Right renal pelvis (tissue), 4 donors: ENCODE measurements at places on chromosomes 11 and 22. TPM values are rescaled to one million over a fixed set of nuclear protein-coding genes. Genes with fewer than 3 reads are reported as not detected.

GRCh38 chr11:110379936-110380335 is 49.8 kb upstream of the FDX1 start:
- no peak for DNase-seq

MMP7 gene
- polyA plus RNA-seq: 23.2 TPM

IMMP1L gene
- 48.5 TPM for polyA plus RNA-seq

C11orf52 gene
- polyA plus RNA-seq: 12.8 TPM

DNA sequence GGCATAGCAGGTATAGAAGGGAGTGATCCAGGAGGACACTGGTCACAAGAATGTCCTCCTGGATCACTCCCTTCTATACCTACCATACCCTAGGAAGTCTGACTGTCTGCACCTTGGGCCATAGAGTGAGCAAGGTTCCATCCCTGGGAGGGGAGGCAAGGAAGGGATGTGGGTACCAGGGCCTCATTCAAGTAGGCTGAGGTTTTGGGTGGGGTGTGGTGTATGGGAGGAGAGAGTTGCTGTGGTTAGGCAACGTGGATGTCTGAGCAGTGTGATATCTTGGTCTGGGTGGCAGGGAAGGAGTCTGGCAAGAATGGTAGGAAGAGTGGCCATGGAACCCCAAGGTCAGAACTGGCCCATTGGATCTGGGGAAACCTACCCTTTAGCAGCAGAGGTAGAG is 13.2 kb downstream of the PPFIBP2 start:
- no peak for DNase-seq

DNA sequence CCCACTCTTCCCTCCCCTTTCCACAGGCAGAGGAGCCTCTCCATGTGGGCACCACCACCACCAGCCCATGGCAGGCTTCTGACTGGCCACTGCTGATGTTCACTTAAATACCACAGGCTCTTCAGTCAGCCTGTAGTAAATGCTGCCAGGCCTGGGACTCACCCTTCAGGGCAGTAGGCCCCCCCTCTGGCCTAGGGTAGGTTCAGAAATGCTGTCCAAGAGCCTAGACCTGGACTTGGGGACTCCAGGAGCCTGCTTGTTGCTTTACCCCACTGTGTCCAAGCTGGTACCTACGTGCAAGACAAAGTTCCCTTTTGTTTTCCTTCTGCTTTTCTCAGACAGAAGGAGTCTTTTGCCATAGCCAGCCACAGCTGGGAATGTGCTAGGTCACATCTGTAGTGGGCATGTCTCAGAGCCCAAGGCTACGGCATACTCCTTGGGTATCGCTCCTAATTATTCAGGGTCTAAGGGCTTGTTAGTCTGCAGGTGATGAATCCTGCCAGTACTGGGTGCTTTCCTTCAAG is 38.6 kb downstream of the TMEM135 start:
- no peak for DNase-seq

IL18 gene
- 11.2 TPM for polyA plus RNA-seq

DNA sequence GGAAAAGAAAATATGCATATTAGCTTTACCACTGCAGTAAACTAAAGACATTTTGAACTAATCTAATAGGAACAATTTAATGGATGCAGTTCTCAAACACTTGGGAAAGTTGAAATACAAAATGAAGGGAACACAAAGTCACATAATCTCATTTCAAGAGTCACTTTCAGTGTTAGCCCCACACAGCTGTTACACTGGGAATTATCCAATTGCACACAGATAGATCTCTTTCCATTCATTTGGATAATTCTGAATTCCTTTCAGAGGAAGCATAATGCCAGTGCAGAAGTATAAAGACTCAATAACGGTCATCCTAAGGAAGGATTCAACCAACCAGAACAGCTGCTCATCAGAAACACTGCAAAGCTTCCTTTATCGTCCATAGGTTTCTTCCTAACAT is 173.3 kb downstream of the GRIA4 start:
- DNase-seq: no peak

RCOR2 gene
- polyA plus RNA-seq: 14.5 TPM

GRCh38 chr22:42500161-42500835 is 19.3 kb downstream of the RRP7A start:
- peak; percentile 63 for DNase-seq

- DNase-seq: no peak
Measured at GRCh38 chr11:127233998-127234397, 233.4 kb upstream of the KIRREL3 start.

KCNJ4 gene
- 0.25 TPM for polyA plus RNA-seq

CAT gene
- 174 TPM for polyA plus RNA-seq

GRCh38 chr11:72114570-72114969 is 2.1 kb upstream of the ANAPC15 start:
- no peak for DNase-seq

GRCh38 chr11:9862981-9863380 is 199.1 kb downstream of the SWAP70 start:
- DNase-seq: no peak

- no peak for DNase-seq
Measured at GRCh38 chr11:1864231-1864630, 11.3 kb downstream of the LSP1 start.

DNA sequence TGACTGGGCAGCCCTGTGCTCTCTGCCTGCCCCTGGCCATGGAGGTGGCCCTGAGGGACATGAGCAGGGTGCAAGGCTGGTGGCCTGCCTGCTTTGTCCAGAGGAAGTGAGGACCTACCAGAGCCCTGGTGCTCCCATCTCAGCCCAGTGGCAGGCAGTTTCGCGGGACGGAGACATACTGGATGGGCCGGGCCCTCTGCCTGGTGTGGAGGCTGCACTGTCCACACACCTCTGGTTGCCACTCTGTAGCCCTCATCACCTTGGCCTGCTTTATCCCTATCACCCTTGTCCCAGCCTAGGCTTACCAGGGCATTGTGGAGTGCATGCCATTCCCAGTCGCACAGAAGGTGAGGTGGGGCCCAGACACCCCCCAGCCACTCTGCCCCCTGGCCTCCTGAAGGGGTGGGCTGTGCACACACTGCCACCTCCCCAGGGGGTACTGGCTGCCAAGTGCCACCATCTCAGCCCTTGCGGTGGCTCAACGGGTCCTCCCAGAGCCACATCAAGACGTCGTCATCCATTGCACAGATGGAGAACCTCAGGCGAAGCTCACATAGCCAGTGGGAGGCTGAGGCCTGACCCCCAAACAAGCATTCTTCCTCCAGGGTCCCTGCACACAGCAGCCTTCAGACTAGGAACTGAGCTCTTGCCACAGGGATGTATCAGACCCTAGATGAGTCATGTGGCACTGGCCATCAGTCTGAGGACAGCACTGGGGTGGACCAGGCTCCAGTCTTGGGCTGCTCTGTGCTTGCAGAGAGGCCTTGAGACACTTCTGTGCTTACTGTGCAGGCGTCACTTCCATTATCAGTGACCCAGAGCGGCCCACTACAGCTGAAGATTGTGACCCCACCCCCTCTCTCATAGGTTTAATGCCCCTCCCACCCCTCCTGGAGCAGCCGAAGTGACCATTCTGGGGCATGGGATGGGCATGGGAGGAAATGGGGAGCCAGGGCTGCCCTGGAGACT is 176.1 kb downstream of the IGLL1 start:
- no peak for DNase-seq

DNA sequence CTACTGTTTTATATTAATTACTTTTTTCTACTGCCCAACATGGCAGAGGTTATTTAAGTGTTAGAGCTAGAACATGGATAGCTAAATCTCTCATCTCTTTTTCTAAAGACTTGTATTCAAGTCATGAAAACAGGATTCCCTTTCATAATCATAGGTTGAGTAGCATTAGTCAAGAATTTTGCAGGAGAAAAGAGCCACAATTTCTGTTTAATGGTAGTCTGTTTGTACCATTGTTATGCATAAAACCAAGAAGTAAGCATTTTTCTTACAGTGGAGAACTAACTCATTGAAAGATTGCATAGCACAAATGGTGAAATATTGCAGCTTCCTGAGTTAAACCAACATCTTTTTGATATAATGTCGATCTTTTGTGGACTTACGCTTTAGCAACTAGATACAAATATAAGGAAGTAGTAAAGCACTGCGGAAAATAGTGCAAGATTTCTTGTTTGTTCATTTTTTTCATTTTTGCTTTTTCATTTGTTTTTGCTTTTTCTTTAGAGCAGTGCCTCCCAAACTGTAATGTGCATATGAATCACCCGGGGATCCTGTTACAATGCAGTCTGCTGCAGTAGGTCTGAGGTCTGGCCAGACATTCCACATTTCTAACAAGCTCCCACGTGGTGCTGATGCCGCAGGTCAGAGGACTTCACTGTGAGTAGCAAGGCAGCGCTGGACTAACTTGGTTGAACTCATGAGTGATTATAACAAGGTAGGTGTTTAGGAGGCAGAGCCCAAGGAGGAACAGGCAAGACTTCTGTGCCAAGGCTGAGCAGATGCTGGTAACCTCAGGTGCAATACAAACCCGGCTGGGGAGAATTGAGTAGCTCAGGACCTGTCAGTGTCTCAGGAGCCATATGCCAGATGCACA is 4.6 kb downstream of the ETS1 start:
- peak; percentile 63 for DNase-seq

DNA sequence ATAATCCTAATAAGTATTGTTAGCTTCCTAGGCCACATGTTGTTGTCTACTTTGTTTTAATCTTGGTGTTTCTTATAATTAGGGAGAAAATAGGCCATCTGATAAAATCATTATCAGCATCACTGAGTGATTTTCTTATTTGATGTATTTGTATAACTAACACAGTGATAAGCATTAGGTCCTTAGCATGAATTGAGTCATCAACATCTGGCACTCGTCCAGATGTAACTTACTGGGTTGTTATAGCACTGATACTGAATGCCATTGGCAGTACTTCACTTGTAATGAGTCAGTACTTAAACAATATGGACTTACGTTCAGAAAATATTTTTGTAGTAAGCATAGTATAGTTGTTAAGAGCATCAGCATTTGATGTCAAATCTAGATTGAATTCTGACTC is 16.2 kb downstream of the API5 start:
- no peak for DNase-seq

- DNase-seq: no peak
Measured at GRCh38 chr11:76465701-76466100, 20.9 kb downstream of the EMSY start.

PNPLA3 gene
- 1.2 TPM for polyA plus RNA-seq

HTR3A gene
- polyA plus RNA-seq: 0.17 TPM

SHISAL1 gene
- 1.6 TPM for polyA plus RNA-seq

GRCh38 chr22:35313311-35314121 is 13.8 kb downstream of the TOM1 start:
- DNase-seq: no peak

- DNase-seq: no peak
Measured at GRCh38 chr22:37726241-37726887, 29.5 kb downstream of the TRIOBP start.

- peak; percentile 75 for DNase-seq
Measured at GRCh38 chr11:126416542-126417090, 61.1 kb downstream of the ST3GAL4 start.

- peak; percentile 99 for DNase-seq
Measured at GRCh38 chr11:65487467-65488272, 11.2 kb upstream of the MALAT1 start.

DNA sequence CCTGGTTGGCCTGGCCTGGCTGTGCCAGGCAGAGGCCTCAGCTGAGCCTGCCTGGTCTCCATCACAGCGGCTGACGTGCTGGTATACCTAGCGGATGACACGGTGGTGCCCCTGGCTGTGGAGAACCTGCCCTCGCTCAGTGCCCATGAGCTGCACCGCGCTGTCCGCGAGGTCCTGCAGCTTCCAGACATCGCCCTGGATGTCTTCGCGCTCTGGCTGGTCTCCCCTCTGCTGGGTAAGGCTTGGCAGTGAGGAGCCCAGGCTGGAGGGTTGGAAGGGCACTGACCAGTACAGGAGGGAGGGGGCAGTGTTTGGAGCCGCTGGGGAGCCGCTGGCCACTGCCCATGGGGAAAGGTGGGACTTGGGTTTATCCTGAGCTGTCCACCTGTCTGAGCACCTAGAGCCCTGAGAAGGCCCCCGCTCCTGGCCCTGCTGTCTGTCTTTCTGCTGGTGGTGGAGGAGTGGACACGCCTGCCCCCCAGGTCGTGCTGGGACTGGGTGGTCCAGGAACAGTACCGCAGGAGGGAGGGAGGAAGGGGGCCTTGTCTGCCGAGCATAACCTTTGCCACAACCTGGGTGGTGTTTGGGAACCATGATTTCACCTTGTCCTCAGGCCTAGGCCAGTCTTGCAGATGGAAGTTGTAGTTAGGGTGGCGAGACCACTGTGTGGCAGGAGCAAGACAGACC is 3.0 kb downstream of the FRMD8 start:
- no peak for DNase-seq

DNA sequence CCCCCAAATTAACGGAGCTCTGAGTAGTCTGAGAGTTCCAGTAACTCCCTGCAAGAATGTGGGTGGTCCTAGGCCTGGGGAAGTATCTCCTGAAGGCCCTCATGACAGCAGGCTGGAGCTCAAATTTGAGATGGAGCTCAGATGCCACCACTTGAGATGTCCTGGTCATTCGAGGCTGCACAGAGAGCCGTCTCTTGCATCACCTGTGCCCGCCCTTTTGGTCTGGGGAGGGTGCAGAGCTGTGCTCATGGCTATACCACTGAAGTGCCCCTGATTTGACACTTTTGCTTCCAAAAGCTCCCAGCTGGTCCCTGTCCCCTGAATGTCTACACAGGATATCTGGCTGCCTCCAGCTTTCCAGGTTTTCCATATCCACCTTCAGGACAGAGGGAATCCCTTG is 214.0 kb upstream of the B3GAT1 start:
- no peak for DNase-seq

TENM4 gene
- 20.1 TPM for polyA plus RNA-seq

DNA sequence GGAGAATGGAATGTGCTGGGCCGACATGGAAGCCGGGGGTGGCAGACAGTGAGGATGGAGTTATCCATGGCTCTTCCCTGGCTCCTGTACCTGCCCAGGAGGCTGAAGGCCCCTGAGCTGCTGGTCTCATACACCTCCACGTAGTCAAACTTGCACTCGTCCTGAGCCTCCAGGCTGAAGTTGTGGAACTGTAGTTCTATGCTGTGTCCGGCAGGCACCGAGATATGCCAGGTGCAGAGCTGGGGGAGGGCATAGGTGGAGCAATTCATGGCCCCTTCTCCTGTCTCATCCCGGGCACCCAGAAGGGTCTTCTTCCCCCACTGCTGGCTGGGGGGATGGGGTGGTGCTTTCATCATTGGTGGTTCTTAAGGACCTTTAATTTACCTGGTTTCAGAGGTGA is 2.8 kb downstream of the MFRP start:
- DNase-seq: no peak

MMP8 gene
- polyA plus RNA-seq: not detected

SPCS2 gene
- polyA plus RNA-seq: 225 TPM

GRCh38 chr11:125999234-125999880 is 53.5 kb downstream of the VSIG10L2 start:
- no peak for DNase-seq

OR52H1 gene
- not detected for polyA plus RNA-seq

STK33 gene
- polyA plus RNA-seq: 30.0 TPM

NOX4 gene
- polyA plus RNA-seq: 48.9 TPM

CARD18 gene
- polyA plus RNA-seq: not detected

DNA sequence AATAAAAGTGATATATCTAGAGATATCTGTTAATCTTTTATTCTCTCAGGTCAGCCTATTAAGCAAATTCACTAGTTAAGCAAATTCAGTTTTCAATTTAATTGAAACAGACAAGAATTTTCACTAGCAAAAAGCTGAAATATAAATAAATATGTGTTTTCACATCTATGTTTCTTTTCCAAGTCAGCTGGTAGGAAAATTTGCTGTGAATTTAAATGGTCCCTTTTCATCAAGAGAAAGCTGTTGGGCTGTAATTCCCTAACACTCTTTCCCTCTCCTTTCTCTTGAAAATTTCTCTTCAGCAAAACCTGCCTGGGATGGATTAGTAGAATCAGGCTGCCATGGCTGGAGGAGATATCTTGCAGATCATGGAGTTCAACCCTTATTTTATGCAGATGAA is 46.9 kb upstream of the BARX2 start:
- DNase-seq: no peak

RIMBP3C gene
- 0.33 TPM for polyA plus RNA-seq

- no peak for DNase-seq
Measured at GRCh38 chr11:14764579-14765527, 121.2 kb downstream of the PDE3B start.

CLTCL1 gene
- polyA plus RNA-seq: 3.3 TPM
